ENCODE measurements at places on chromosomes 5 and 9.

DNA sequence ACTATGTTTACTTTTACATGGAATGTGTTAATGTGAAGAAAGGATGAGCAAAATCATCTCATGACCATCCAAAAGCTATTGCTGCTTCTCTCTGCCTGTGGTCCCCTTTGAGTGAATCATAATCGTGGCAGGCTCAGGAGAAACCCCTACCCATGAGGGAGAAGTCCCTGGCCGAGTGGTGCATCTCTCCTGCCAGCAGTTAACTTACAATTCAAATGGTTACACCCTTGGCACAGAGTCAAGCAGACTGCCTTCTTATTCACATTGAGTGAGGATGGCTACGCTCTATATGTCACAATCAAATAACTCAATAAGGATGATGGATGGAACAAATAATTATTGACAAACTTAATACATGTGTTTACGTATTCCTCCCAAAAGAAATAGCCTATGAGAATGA lies 179.1 kb downstream of the FGF1 start:
- no peak for DNase-seq
- no peaks in the 10 kb centered on the region for H3K36me3 ChIP-seq
- no peak overlapping the region for H3K27ac ChIP-seq
- H3K4me1 ChIP-seq, result peaks cover 10% of the 10 kb centered on the region

DNA sequence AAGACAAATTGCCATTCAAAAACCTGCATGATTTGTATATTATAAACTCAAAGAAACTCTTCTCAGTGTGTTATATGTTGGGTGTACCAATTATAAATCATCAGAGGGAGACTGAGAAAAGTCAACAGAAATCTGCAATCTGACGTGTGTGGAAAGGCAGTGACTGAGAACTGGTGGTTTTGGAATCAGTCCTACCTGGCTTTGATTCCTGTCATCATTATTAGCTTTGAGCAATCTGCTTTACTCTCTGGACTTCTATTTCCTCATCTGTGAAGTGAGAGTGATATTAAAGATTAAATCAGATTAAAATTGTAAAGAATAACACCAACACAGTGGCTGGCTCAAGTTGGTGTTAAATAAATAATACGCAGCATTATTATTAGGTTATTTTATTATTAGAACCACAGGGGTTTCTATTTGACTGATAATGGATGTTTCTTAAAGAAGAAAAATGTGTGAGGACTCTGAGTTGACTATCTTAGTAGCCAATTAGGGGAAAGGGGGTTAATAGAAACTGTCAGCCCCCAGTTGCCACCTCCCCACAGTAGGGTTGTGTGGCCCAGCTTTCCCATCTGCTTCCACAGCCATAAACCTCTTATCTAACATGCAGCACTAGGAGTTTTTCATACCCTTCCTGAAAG lies 59.6 kb downstream of the SNCAIP start:
- H3K27me3 ChIP-seq, result no peaks in the 10 kb centered on the region
- no peak overlapping the region for H3K27ac ChIP-seq
- H3K4me1 ChIP-seq, result no peaks in the 10 kb centered on the region

DNA sequence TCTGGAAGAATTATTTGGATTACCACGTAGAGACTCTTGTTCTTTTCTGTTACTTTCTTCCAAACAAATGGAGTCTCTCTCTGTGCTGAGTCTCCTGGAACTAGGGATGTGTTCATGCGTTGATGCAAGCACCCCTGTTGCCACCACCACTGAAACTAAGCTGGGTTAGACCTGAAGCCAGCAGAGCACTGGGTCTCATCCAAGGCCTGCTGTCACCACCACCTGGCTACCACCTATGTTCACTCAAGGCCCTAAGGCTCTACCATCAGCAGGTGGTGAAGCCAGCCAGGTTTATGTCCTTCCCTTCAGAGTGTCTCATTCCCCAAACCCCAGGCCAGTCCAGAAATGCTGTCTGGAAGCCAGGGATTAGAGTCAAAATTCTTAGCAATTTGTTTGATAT lies 13.3 kb downstream of the RIC1 start:
- H3K4me1 ChIP-seq, result no peaks in the 10 kb centered on the region
- no peak overlapping the region for H3K27ac ChIP-seq
- H3K4me3 ChIP-seq, result no peak overlapping the region
- DNase-seq, result no peak
- H3K27me3 ChIP-seq, result no peaks in the 10 kb centered on the region

- H3K27ac ChIP-seq, result peak overlapping the region; percentile 82
- H3K4me3 ChIP-seq, result peak overlapping the region; percentile 15
- peak; percentile 99 for DNase-seq
- H3K27me3 ChIP-seq, result no peaks in the 10 kb centered on the region
- peaks cover 35% of the 10 kb centered on the region for H3K4me1 ChIP-seq
Observed at GRCh38 chr9:79610791-79611614, 39.2 kb downstream of the TLE4 start.

DNA sequence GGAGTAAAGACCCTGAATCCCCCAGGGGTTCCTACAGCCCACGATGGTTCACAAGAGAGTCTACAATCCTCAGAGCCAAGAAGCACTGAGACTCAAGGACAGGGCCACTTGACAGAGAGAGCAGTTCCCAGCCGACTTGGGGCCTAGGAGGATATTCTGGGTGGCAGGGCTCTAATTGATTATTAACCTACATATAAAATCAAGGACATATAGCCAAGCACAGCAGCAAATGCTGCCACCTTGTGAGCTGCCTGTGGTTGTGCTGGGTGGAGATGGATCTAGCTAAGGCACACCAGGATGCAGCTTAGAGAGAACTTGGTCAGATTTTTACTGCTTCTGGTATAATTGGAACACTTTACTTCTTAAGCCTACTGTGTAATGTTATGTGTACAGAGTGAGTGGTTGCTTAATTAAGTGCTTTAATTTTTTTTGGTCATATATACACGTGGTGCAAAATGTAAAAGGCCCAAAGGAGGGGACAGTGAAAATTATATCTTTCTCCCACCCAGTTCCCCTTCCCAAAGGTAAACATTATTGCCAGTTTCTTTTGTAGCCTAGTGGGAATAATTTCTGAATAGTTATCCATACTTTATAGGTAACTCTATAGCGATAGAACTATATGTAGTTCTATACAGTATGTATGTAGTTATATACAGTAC lies 78.8 kb downstream of the F2RL2 start:
- peaks cover 4% of the 10 kb centered on the region for H3K27me3 ChIP-seq
- no peaks in the 10 kb centered on the region for H3K36me3 ChIP-seq
- DNase-seq, result peak; percentile 30
- H3K4me1 ChIP-seq, result no peaks in the 10 kb centered on the region
- no peak overlapping the region for H3K4me3 ChIP-seq

- no peaks in the 10 kb centered on the region for H3K27me3 ChIP-seq
- no peaks in the 10 kb centered on the region for H3K4me1 ChIP-seq
- no peaks in the 10 kb centered on the region for H3K36me3 ChIP-seq
- H3K4me3 ChIP-seq, result no peak overlapping the region
Observed at GRCh38 chr5:50595199-50595598, 71.2 kb upstream of the PARP8 start.

- no peaks in the 10 kb centered on the region for H3K36me3 ChIP-seq
- DNase-seq, result peak; percentile 9
- H3K27me3 ChIP-seq, result no peaks in the 10 kb centered on the region
- no peak overlapping the region for H3K27ac ChIP-seq
- H3K4me1 ChIP-seq, result no peaks in the 10 kb centered on the region
Observed at GRCh38 chr5:53749621-53750020, 189.2 kb downstream of the NDUFS4 start.

DNA sequence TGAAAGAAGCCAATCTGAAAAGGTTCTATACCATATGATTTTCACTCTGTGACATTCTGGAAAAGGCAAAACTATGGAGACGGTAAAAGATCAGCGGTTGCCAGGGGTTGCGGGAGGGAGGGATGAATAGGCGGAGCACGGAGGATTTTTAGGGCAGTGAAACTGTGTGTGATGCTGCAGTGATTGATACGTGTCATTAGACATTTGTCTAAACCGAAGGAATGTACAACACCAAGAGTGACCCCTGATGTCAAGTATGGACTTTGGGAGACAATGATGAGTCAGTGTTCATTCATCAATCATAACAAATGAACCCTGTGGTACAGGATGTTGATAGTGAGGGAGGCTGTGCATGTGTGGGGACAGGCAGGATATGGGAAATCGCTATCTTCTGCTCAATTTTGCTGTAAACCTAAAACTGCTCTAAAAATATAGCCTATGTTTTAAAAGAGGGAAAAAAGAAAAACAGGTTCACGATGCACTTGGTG lies 34.4 kb downstream of the ERGIC1 start:
- H3K4me1 ChIP-seq, result peaks cover 67% of the 10 kb centered on the region
- DNase-seq, result peak; percentile 74
- H3K36me3 ChIP-seq, result no peaks in the 10 kb centered on the region
- no peaks in the 10 kb centered on the region for H3K27me3 ChIP-seq
- H3K4me3 ChIP-seq, result no peak overlapping the region
- peak overlapping the region; percentile 95 for H3K27ac ChIP-seq

- H3K27ac ChIP-seq, result no peak overlapping the region
- peaks cover 2% of the 10 kb centered on the region for H3K36me3 ChIP-seq
- H3K4me1 ChIP-seq, result no peaks in the 10 kb centered on the region
- H3K27me3 ChIP-seq, result no peaks in the 10 kb centered on the region
- no peak overlapping the region for H3K4me3 ChIP-seq
Observed at GRCh38 chr9:112268413-112268812, 65.0 kb downstream of the PTBP3 start.

GRCh38 chr9:73537561-73537960 lies 385.9 kb downstream of the ANXA1 start:
- no peak overlapping the region for H3K4me3 ChIP-seq
- no peaks in the 10 kb centered on the region for H3K4me1 ChIP-seq
- H3K27ac ChIP-seq, result no peak overlapping the region
- DNase-seq, result no peak
- no peaks in the 10 kb centered on the region for H3K27me3 ChIP-seq

DNA sequence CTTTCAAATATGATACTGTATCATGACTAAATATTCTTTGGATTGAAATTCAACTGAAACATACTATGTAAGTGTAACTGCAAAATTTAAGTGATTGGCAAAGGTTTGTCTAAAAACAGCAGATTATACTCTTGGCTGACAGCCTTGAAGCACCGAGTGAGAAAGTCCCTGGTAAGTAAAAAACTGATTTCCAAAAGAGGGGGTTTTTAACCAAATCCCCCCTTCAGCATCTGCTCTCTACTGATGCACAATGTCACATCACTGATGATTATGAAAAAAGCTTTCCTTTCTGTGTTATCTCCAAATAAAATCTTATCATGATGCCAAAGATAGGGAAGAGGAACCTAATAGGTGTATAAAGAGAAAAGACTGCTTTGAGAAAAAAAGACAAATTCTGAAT lies 141.0 kb downstream of the MEF2C start:
- no peak overlapping the region for H3K27ac ChIP-seq
- no peaks in the 10 kb centered on the region for H3K36me3 ChIP-seq
- H3K27me3 ChIP-seq, result no peaks in the 10 kb centered on the region

- H3K4me1 ChIP-seq, result no peaks in the 10 kb centered on the region
- no peaks in the 10 kb centered on the region for H3K36me3 ChIP-seq
- DNase-seq, result no peak
- H3K27me3 ChIP-seq, result peaks cover 17% of the 10 kb centered on the region
- no peak overlapping the region for H3K27ac ChIP-seq
- H3K4me3 ChIP-seq, result no peak overlapping the region
Observed at GRCh38 chr5:141735823-141736222, 53.8 kb upstream of the ARAP3 start.

GRCh38 chr9:127599550-127599891 lies 12.6 kb upstream of the STXBP1 start:
- no peaks in the 10 kb centered on the region for H3K4me1 ChIP-seq
- no peak overlapping the region for H3K4me3 ChIP-seq
- DNase-seq, result no peak

DNA sequence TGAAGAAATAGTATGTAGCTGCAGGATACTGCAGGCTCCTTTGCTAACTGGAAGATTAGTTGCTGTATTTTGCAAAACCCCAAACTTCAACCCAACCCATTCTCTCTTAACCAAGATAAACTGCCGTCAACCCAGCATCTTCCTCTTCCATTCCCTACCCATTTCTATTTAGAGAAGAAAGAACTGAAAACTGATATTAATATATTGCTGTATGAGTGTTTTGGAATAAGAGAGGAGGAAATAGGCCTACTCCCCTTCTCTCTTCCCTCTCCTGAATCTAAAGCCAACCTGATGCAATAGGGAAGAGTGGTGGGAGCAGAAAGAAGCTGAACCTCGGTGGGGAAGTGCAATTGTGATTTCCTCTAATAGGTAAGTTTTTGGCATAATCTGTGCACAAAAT lies 83.7 kb downstream of the TMEM215 start:
- H3K27ac ChIP-seq, result no peak overlapping the region
- no peaks in the 10 kb centered on the region for H3K36me3 ChIP-seq
- H3K4me3 ChIP-seq, result no peak overlapping the region
- no peaks in the 10 kb centered on the region for H3K27me3 ChIP-seq
- DNase-seq, result no peak

DNA sequence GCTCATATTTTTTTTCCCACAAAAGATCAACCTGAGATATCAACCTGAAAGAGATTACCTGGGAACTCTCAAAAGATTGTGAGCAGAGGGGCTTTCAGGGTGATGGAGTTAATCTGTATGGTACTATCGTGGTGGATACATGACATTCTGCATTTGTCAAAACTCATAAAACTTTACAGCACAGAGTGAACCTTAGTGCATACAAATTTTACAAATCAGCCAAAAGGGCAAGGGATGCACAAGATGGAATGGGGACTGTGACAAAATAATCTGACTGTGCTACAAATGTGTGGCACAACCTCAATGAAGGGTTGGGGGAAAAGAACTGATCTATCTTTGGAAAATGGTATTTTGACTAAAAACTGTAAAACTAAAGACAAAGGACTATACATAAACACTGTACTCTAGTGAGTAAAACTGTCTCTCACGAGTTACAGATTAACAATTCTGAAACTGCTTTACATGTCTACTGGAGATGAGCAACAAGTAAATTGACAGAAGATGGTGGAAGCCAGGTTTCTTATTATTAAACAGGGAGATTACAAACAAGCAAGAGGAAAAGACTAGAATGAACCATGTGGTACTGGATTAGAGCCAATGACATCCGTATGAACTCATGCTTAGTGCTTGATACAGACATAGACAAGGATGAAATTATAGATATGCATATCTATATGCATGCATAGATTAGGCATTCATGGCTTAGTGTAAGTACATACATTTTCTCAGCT lies 24.8 kb upstream of the RLN1 start:
- H3K4me3 ChIP-seq, result no peak overlapping the region
- no peak for DNase-seq
- no peak overlapping the region for H3K27ac ChIP-seq
- H3K27me3 ChIP-seq, result no peaks in the 10 kb centered on the region

DNA sequence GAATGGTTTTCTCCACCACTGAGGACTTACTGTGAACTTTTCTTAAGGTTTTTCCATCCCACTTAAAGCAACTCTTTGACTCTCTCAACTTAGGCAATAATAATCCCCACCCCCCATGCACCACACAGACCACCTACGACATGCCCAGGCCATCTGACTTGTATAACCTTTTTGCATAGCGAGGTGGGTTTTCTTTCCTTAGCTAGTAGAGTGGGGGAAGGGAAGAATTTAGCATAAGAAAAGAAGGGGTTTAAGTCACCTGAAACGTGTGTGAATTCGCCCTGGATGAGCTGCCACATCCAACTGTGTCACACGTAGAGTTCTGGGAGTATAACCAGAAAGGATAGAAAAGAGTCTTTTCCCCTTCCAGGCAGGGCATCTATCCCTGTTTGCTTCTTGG lies 262.7 kb downstream of the YTHDC2 start:
- no peak for DNase-seq
- no peak overlapping the region for H3K27ac ChIP-seq
- no peaks in the 10 kb centered on the region for H3K27me3 ChIP-seq
- no peak overlapping the region for H3K4me3 ChIP-seq
- H3K36me3 ChIP-seq, result no peaks in the 10 kb centered on the region
